Central memory CD8-positive, alpha-beta T cell (primary cell): ENCODE measurements at places on chromosomes 3 and 15.

- no peaks in the 10 kb centered on the region for H3K27me3 ChIP-seq
- no peak overlapping the region for H3K4me3 ChIP-seq
- no peaks in the 10 kb centered on the region for H3K4me1 ChIP-seq
- H3K27ac ChIP-seq: no peak overlapping the region
- DNase-seq: no peak
These were observed 276.7 kb downstream of the CNTN4 start for GRCh38 chr3:2375376-2375775.

- no peak for DNase-seq
- no peaks in the 10 kb centered on the region for H3K4me1 ChIP-seq
These were observed 92.3 kb downstream of the ZNF621 start for GRCh38 chr3:40617084-40617483.

GRCh38 chr3:46693892-46694226 lies 380 bp upstream of the ALS2CL start:
- peaks cover 29% of the 10 kb centered on the region for H3K4me1 ChIP-seq
- H3K27me3 ChIP-seq: no peaks in the 10 kb centered on the region
- peak; percentile 32 for DNase-seq
- H3K4me3 ChIP-seq: peak overlapping the region; percentile 70
- H3K27ac ChIP-seq: no peak overlapping the region
- no peaks in the 10 kb centered on the region for H3K36me3 ChIP-seq

DNA sequence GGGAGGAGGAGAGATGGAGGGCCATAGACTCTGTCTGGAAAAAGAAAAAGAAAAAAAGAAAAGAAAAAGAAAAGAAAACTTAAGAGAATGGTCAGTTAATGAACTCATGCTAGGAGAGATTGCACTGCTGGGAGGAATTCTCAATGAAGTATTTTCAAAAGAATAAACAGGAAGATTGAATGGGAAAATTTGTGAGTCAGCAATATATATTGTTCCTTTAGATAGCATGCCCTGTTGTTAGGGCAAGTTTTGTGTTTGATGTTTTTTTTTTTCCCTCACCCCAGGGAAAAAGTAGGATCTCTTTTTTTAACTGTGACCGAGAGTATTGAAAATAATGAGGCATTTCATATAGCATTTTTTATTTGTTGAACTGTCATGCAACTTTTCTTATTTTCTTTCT lies 7.8 kb upstream of the NR1D2 start:
- H3K27me3 ChIP-seq: peaks cover 11% of the 10 kb centered on the region
- DNase-seq: no peak
- no peak overlapping the region for H3K4me3 ChIP-seq
- no peaks in the 10 kb centered on the region for H3K4me1 ChIP-seq
- no peak overlapping the region for H3K27ac ChIP-seq
- H3K36me3 ChIP-seq: no peaks in the 10 kb centered on the region

DNA sequence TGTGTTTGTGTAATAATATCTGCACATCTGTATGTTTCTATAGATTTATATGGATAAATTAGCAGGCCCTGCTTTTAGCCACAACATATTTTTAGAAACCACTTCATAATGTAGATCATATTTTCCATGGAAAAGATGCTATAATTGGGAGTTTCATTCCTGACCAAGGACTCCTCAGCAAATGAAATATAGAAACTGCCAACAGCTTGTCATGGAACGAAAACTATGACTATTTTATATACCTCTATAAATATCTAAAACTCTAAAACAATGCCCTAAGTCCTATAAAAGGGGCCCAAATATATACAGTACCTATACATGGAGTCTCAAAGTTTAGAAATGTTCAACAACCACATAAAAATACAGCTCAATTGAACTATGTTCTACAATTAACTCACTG lies 27.9 kb downstream of the EID1 start:
- peaks cover 1% of the 10 kb centered on the region for H3K36me3 ChIP-seq
- no peak overlapping the region for H3K27ac ChIP-seq
- DNase-seq: no peak
- H3K27me3 ChIP-seq: peaks cover 5% of the 10 kb centered on the region
- no peaks in the 10 kb centered on the region for H3K4me1 ChIP-seq
- H3K4me3 ChIP-seq: no peak overlapping the region
